Activated CD4-positive, alpha-beta T cell treated with anti-CD3 and anti-CD28 coated beads, Interleukin-2, amount 50 U/mL, for 24 hours (primary cell): ENCODE measurements at places on chromosomes 6 and 20.

GRCh38 chr20:57838670-57839151 is 128.9 kb upstream of the PMEPA1 start:
- DNase-seq: no peak

DNA sequence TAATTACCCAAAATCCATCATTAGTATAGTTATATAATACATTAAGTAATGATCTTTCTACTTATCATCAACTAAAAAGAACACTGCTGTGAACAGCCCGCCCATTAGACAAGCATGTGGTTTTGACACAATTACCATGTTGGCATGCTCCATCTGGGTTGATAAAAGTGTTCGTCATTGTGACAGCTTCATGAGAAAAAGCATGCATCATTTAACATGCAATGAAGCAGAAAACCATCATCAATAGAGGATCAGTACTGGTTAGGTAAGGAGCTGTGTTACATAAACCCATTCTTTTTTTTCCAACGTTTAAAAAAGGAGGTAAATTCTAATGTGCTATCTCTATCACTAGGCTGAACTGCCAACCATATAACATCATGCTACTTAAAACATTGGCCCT is 101.9 kb downstream of the EPB41L2 start:
- DNase-seq: no peak

DNA sequence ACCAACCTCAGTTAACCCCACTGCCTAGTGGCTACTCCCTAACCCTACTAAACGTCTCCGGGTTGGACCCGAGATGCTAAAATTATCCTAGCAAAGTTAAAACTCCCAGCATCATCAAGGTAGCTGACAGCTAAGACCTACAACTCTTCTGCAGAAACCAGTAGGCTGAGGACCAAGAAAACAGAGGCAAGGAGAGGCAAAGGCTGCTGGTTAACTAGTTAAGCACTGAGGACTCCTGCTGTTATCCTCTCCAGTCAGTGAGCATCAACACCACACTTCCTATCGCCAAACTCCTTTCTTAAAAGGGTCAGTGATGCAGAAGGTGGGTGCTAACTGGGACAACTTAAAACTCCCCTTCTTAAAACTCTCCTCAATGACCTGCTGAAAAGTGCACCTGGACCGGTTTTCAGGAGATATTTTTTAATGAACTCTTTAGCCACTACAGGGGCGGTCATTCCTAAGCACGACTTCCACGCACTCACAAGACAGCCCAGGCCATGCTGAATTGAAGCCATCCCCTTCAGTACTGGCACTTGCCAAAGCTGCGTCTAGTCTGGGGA is 1.7 kb downstream of the TRERF1 start:
- no peak for DNase-seq

- DNase-seq: no peak
These were observed 110.5 kb downstream of the B3GAT2 start for GRCh38 chr6:70846207-70846835.

DNA sequence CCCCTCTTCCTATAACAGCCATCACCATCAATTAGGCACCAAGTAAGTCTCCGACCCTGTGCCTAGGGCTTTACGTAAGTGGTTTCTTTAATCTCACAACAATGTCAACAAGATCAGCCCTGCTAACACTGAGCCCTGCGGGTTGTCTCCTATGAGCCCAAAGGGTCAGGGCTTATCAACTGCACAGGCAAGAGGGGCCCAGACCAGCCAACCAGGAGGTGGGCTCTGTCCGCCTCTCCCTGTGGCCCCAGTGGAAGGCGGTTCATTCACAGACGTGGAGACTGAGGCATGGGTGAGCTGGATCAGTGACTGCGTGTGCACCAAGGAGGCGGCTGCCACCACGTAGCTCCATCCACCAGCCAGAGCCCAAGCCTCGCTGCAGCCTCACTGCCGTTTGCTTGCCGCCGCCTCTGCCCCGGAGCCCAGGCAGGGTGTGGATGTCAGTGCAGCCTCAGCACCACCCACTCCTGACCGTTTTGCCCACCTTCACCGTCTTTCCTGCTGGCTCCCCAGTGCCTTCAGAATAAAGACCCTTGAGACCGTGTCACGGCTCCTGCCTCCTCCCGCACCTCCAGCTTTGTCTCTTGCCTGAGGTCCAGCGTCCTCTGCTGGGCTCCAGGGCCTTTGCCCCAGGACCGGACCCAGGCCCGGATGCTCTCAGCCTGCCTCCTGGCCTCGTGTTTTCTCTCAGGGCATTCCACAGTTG is 78.7 kb downstream of the DLL1 start:
- no peak for DNase-seq

DNA sequence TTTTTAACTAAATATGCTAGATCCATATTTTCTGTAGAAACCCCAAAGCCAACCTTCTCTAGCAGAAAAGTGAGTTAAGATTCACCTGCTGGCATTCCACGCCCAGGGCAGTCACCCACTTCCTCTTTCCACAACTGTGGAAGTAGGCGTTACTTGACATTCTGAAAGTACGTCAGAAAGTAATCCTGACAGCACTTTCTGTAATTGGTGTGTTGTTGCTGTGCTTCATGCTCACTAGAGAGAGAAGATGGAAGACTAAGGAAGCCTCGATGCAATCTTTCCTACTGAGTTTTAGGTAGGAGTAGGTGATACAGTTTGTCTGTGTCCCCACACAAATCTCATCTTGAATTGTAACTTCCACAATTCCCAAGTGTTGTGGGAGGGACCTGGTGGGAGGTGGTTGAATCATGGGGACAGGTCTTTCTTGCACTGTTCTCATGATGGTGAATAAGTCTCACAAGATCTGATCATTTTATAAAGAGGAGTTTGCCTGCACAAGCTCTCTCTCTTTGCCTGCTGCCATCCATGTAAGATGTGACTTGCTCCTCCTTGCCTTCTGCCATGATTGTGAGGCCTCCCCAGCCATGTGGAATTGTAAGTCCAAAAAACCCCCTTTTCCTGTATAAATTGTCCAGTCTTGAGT is 101.1 kb downstream of the MAP3K7 start:
- DNase-seq: no peak

GRCh38 chr20:3854462-3854871 is 7.8 kb downstream of the MAVS start:
- no peak for DNase-seq

DNA sequence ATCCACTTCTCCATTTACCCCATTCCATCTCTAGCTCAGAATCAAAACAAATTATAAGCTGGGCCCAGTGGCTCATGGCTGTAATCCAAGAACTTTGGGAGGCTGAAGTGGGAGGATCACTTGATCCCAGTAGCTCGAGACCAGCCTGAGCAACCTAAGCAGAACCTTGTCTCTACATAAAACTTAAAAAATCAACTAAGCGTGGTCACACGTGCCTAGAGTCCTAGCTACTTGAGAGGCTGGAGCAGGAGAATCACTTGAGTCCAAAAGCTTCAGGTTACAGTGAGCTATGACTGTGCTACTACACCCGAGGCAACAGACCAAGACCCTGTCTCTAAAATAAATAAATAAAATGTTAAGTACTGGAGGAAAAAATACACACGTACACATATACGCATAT is 74.7 kb upstream of the RUNX2 start:
- DNase-seq: no peak

GRCh38 chr20:17873410-17874270 is 95.0 kb downstream of the SNX5 start:
- DNase-seq: no peak

DNA sequence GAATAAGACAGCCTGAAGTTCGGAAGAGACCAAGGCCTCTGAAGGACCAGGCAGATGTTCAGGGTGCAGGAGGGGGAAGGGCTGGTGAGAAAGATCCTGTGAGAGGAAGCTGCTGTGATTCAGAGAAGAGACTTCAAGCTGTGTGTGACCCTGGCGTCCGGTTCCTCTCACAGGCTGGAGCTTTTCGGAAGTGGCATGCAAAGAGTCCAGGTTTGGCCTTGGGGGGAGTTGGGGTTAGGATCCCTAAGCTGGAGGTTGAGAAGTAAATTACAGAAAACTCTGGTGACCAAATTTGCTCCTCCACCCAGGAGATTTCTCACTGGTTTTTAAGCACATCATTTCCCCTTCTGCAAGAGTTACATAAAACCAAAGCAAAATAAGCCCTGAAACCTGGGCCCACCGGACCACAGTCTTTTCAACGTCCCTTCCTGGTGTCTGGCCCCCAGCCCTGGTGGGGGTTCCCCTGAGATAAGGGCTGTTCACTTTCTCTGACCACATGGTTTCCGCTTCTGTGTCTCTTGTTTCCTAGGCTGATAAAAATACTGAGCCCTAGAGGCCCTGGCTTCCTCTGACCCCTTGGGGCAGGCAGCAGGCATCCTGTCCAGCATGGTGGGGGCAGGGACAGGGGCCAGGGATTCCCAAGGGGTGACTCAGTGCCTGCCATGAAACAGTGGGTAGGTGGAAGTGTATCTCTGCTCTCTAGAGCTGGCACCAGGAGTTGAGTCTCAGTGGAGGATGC is 12.0 kb upstream of the LTA start:
- no peak for DNase-seq

- DNase-seq: no peak
These were observed 8.6 kb downstream of the CEP57L1 start for GRCh38 chr6:109103942-109104341.

GRCh38 chr20:15487030-15487429 is 1086.2 kb downstream of the KIF16B start:
- no peak for DNase-seq

DNA sequence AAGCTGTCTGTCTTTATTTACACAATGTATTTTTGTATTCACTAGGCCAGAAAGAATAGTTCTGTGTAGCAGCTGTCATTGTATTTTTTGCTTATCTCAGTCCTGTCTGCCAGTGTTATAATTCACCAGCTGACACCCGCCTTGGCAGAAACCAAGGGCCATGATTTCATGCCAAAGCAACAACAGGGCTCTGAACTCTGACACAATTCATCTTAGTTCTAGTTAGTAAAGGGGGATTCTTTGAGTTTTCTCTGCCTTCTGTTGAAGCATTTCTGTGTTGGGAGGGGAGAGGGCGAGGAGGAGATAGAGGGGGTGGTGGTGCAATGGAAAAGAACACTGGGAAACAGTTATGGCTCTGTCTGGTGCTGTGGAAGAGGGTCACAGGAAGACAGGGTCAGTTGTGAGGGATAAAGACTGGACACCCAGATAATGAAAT is 684.6 kb upstream of the MARCKS start:
- no peak for DNase-seq

- no peak for DNase-seq
These were observed 259.1 kb upstream of the FERMT1 start for GRCh38 chr20:6381887-6382286.

DNA sequence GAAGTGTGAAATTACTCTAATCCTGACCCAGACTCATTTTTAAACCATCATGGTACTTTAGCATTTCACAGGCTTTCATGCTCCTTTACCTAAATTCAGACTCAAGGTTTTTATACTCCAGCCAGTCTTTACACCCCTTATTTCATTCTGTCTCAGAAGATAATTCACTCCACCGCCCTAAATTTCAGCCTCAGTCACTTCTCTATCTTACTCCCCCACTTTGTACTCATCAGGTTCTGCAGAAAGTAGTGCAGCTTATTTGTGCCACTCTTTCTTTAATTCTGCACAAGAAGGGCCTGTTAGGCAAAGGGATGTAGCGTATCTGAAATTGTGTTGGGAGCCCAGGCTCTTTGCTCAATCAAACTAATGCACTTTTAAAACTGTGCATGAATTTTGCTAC is 205.5 kb downstream of the ARHGAP18 start:
- DNase-seq: no peak

GRCh38 chr6:109421184-109421583 is 19.2 kb downstream of the PPIL6 start:
- DNase-seq: no peak

GRCh38 chr6:36068012-36068392 is 40.4 kb downstream of the MAPK14 start:
- no peak for DNase-seq

DNA sequence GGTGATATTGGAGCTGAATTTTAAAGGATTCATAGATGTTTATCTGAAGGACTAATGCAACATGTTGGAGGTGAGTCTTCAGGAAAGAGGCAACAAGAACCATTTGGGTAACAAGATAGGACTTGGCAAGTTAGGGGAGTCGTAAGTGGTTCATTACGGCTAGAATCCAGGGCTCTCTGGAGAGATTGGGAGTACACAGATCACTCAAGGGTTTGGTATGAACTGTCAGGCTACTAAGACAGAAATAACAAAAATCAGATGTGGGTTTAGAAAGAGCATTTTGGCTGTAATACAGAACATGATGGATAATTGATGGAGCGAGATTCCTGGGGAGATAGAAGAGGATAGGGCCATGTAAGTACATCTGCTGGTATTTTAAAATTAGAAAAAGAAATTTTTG is 86.3 kb upstream of the ESR1 start:
- no peak for DNase-seq

DNA sequence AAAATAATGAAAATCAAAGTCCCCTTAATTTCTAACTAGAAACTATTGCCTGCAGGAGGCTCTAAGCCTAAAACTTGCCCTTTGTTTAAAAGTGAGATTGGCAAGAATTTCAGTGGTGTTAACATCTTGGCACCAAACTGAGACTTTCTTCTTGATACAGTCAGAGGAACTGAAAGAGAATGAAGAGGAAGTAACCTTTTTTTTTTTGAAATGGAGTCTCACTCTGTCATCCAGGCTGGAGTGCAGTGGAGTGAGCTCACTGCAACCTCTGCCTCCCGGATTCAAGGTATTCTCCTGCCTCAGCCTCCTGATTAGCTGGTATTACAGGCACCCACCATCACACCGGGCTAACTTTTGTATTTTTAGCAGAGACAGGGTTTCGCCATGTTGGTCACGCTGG is 3.6 kb downstream of the DOP1A start:
- DNase-seq: no peak

GRCh38 chr20:8865636-8866035 is 203.3 kb upstream of the PLCB4 start:
- DNase-seq: no peak

DNA sequence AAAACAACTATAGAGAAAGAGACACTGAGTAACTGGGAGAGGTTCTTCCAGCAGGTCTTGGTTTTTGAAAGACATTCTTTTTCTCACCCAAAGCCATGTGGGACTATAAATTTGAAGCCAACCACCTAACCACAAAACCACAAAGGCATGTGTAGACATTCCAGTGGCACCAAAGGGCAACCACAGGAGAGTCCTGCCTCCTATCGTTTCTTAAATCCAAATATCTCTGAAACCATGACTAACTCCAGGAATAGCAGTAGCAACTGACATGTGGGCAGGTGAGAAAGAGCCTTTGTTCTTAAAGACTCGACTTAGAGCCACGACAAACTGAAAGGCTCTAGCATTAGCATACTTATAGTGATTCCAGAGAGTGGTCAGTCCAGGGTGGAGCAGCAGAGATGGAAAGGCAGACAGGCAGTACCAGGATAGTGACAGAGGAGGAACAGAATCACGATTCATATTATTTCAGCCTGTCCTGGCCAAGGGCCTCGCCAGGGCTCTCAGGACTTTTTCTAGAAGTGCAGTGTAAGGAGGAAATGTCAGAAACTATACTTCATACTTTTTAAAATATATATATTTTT is 9.4 kb upstream of the COL9A1 start:
- no peak for DNase-seq
